Gastroesophageal sphincter (tissue), 4 donors: ENCODE measurements at places on chromosomes 1 and 21.

DNA sequence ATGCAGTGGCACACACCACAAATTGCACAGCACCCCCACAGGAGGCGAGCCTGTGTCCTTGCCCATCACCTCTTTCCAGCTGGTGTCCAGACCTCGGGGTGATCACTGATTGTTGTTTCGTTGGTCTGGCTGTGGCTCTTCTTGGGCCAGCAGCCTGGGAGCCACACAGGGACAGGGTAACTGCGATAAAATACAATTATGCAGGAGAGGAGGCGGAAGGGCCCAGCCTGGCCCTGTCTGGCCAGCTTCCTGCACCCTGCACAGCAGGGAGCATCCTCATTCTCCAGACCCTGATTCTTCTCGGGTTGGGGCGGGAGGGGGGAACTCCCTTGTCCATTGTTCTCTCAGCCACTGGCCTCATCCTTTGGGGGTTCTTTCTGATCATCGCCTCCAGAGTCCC lies 83.6 kb downstream of the ADARB1 start:
- no peak for ATAC-seq

- ATAC-seq = no peak
These were observed 40.4 kb upstream of the GJA5 start for GRCh38 chr1:147800804-147801203.

DNA sequence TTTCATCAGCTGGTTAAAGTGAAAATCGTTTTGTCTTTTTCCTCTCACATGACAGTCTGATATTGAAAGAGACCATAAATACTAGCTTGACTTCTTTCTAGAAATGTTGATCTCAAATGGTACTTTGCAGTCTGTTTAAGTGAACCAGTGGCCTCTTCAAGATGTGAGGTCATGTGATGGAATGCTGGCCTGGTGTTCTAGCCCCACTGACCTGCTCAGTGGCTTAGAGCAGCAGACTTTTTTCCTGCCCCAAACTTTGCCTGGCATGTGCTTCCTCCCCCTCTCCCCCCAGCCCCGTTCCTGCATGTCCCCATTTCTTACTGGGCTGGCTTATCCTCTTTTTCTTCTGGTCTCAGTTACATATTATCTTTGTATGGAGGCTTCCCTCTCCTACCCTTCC lies 34.3 kb downstream of the ZYG11A start:
- ATAC-seq = no peak

- no peak for ATAC-seq
These were observed 5.3 kb upstream of the S100A12 start for GRCh38 chr1:153380711-153381110.

- ATAC-seq = no peak
These were observed 155.3 kb upstream of the PKN2 start for GRCh38 chr1:88528792-88529191.

DNA sequence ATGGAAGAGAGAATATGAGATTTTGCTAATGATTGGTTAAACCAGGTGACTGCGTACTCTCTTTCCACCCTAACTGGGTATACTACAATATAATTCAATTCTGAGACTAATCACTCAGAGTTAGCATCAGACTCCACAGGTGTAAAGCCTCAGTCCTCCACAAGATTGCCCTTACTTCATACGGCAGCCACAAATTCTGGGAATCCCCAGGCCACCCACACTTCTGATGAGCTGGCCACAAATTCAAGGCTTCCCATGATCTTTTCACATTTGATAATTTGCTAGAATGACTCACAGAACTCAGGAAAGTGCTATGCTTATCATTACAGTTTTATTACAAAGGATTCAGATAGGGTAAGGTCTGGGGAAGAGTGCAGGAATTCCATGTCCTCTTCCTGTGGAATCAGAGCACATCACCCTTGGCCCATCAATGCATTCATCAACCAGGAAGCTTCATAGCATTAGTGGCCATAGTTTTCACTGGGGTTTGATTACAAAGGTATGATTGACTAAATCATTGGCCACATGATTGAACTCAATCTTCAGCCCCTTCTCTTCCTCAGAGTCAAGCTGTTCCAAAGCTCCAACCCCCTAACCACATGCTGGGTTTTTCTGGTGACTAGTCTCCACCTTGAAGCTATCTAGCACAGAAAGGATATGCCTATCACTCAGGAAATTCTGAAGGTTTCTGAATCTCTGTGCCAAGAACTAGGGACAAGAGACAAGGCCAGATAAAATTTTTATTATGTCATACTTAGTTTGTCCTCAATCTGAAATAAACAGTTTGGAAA lies 131.7 kb downstream of the HHIPL2 start:
- no peak for ATAC-seq

- no peak for ATAC-seq
These were observed 82.0 kb downstream of the TGFBR3 start for GRCh38 chr1:91803847-91804545.

DNA sequence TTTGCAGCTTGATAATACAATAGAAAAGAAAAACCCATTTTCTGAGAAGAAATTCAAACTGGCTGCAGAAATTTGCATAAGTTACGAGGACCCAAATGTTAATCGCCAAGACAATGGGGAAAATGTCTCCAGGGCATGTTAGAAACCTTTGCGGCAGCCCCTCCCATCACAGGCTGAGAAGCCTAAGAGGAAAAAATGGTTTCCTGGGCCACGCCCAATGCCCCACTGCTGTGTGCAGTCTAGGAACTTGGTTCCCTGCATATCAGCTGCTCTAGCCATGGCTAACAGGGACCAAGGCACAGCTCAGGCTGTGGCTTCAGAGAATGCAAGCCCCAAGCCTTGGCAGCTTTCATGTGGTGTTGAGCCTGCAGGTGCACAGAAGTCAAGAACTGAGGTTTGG lies 37.5 kb upstream of the TMEM61 start:
- no peak for ATAC-seq
